ENCODE measurements at places on chromosomes 5 and 9.
A peak's percentile ranks its signal among the peaks of the same experiment; 100 is the strongest.

DNA sequence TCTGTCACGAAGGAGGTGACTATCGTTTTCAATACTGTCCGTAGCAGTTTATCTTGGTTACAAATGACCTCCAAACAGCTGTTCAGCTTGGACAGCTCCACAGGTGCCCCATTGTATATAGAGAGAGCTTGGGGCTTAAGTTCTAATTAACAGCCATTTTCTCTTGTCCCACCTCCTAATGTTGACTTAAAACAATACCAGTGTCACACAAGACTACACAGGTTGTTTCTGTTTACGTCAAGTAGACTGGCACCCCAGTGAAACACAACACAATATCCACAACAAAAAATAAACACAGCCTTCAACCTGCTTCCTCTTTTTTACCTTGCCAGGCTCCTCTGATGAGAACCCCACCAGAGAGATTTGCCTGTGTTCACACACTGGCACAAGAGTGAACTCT, 39.8 kb upstream of the TLE1 start:
- no peak for DNase-seq

GRCh38 chr9:135750786-135751185, 48.8 kb downstream of the KCNT1 start:
- no peak for DNase-seq

- peak; percentile 60 for DNase-seq
Observed at GRCh38 chr9:98971168-98971914, 27.6 kb downstream of the COL15A1 start.

GRCh38 chr5:6615034-6615815, 17.6 kb downstream of the NSUN2 start:
- DNase-seq, result no peak

- DNase-seq, result peak; percentile 85
Observed at GRCh38 chr9:36728651-36729520, 156.2 kb downstream of the MELK start.

- DNase-seq, result no peak
Observed at GRCh38 chr5:42653705-42654104, 102.9 kb upstream of the CCDC152 start.

DNA sequence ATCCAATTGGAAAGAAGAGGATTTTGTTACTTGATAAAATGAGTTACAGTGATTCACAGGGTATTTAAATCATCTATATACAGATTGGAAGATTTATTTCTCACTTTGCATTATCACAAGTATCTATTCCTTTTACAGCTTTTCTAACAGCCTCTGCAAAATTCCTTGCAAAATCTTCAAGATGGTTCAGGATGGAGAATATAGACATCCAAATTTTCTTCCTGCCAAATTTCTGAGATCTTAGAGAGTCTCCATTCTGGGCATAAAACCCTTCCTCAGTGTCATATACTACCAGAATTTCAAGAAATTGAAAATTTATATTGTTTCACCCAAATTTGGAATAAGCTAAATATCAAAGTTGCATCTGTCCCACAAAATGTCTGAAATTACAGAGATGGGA, 259.1 kb upstream of the FAM174A start:
- no peak for DNase-seq

All from H7 (cell line).